ENCODE measurements at places on chromosomes 6 and 20. TPM values are rescaled to one million over a fixed set of nuclear protein-coding genes. Genes with fewer than 3 reads are reported as not detected.
A peak's percentile ranks its signal among the peaks of the same experiment; 100 is the strongest.

Gene ZC2HC1B
- not detected for total RNA-seq

Gene TAB2
- 68.6 TPM for total RNA-seq

Gene ATP9A
- 59.8 TPM for total RNA-seq

GRCh38 chr6:3157131-3157933 lies at the start of gene TUBB2A:
TUBB2A (minus strand) TSS chr6:3157544; CDS start chr6:3157463, 81 bp downstream.
- H3K27me3 ChIP-seq = no peaks in the 10 kb centered on the region
- H3K27ac ChIP-seq = no peak within 1 kb of the TSS
- H3K36me3 ChIP-seq = no peaks in the 10 kb centered on the region
- H3K4me1 ChIP-seq = no peaks in the 10 kb centered on the region
- peak; percentile 92 for DNase-seq

Gene WFDC12
- not detected for total RNA-seq

DNA sequence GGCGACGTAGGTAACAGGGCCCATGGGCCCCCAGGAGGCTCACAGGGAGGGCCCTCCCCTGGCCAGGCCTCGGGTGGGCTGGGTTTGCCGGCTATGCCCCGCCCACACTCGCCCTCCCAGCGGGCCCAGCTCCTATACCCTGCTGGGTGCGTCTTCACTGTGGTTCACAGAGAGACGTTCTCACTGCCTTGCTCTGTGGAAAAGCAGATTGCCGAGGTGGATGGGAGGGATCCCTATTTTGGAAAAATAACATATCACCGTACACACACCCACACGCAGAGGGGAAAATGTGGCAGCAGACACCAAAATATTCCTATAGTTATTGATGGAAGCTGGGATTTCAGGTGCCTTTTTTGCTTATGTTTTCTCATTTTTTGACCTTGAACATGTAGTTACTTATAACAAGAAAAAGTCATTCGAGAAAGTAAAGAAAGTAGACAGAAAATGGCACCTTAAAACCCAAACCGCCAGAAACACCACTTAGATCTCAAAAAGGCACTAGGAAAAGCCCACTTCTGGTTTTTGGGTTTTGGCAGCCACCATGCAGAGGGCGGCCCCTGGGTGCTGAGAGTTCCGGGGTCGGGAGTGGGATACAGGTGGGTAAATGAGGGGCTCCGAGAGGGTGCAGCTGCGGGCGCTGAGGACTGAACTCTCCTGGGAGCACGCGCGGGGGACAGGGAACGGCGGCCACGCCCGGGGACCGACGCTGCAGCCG lies 49.4 kb downstream of the TMEM242 start:
- DNase-seq = no peak
- no peaks in the 10 kb centered on the region for H3K4me1 ChIP-seq
- H3K27ac ChIP-seq = no peak overlapping the region
- no peaks in the 10 kb centered on the region for H3K27me3 ChIP-seq
- no peak overlapping the region for H3K4me3 ChIP-seq
- H3K36me3 ChIP-seq = no peaks in the 10 kb centered on the region

DNA sequence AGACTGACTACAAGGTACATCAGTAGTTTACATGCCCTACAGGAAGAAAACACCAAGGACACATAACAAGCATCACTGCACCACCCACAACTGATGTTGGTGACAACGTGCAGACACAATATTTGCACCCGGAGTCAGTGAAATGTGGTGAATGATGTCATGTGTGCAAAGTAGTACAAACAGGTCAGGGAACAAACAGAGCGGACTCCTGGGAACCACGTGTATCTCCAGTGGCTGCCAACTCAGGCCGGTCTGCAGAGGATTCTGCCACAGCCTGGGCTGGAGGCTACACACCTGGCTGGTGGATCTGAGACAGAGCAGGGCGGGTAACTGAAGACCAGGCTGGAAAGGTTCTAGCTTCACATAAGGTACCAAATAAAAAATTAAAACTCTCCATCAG lies 28.2 kb upstream of the RPS6KA2 start:
- DNase-seq = no peak
- no peaks in the 10 kb centered on the region for H3K27me3 ChIP-seq
- no peaks in the 10 kb centered on the region for H3K4me1 ChIP-seq
- no peak overlapping the region for H3K4me3 ChIP-seq

Gene SLC17A1
- not detected for total RNA-seq

DNA sequence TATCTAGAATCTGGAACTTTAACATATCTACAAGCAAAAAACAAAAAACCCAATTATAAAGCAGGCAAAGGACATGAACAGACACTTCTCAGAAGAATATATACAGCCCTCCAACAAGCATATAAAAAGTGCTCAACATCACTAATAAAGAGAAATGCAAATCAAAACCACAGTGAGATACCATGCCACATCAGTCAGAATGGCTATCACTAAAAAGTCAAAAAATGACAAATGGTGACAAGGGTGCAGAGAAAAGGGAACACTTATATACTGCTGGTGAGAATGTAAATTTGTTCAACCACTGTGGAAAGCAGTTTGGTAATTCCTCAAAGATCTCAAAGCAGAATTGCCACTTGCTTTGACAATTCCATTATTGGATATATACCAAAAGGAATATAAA lies 215.0 kb upstream of the EYS start:
- H3K27me3 ChIP-seq = no peaks in the 10 kb centered on the region
- no peaks in the 10 kb centered on the region for H3K4me1 ChIP-seq
- no peak for DNase-seq
- H3K4me3 ChIP-seq = no peak overlapping the region
- no peak overlapping the region for H3K27ac ChIP-seq

GRCh38 chr6:169487579-169488436 lies 214.0 kb downstream of the WDR27 start:
- no peak for DNase-seq
- peaks cover 7% of the 10 kb centered on the region for H3K4me1 ChIP-seq
- no peak overlapping the region for H3K4me3 ChIP-seq
- H3K27ac ChIP-seq = no peak overlapping the region
- no peaks in the 10 kb centered on the region for H3K27me3 ChIP-seq

DNA sequence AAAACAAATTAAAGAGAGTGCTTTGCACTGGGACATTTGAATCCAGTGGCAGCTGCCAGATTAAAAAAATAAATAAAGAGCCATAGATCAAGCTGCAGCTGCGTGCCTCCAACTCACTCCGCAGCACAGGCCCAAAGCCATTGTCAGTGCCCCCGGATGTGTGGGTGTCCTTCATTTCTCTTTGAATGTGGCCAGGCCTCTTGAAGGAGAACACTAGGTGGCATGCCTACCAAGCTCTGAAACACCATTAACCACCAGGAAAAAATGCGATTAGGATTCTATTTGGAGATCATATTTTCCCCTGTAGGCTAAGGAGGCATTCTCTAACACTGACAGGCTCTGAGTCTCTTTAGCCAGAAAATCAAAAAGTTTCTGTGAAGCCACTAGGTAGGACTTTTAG lies 549.8 kb downstream of the PRKN start:
- no peaks in the 10 kb centered on the region for H3K4me1 ChIP-seq
- no peaks in the 10 kb centered on the region for H3K36me3 ChIP-seq
- no peak for DNase-seq
- no peak overlapping the region for H3K27ac ChIP-seq

Gene OR2B3
- total RNA-seq = not detected

Gene MMP24
- 0.52 TPM for total RNA-seq

Gene MYMX
- 1.6 TPM for total RNA-seq

GRCh38 chr6:157330831-157331230 lies 7.5 kb upstream of the TMEM242 start:
- H3K4me3 ChIP-seq = no peak overlapping the region
- DNase-seq = no peak
- peaks cover 6% of the 10 kb centered on the region for H3K4me1 ChIP-seq
- no peaks in the 10 kb centered on the region for H3K36me3 ChIP-seq
- H3K27ac ChIP-seq = no peak overlapping the region
- no peaks in the 10 kb centered on the region for H3K27me3 ChIP-seq

DNA sequence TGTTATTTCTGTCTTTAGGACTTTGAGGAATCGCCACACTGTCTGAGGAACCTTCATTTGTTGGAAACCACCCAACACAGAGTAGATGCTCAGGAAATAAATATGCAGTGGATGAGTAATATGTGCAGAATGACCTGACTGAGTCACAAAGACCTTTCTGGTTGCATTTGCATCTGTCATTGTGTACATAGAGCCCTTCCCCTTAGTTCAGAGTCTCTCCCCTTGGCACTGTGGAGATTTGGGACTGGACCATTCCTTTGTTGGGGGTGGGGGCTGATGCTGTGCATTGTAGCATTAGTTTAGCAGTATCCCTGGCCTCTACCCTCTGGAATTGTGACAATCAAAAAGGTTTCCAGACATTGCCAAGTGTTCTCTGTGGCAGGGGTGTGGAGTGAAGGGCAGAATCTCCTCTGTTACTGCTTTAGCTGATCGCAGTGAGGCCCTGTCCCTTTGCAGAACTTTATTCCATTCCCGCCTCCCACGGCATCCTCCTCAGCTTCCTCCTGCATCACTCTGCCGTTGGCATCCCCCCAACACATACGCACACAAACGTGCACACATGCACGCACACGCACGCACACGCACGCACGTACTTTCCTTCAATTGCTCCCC lies 64.5 kb downstream of the EYA2 start:
- H3K36me3 ChIP-seq = no peaks in the 10 kb centered on the region
- no peak overlapping the region for H3K27ac ChIP-seq
- H3K4me1 ChIP-seq = peaks cover 3% of the 10 kb centered on the region
- H3K27me3 ChIP-seq = no peaks in the 10 kb centered on the region
- no peak overlapping the region for H3K4me3 ChIP-seq

Data from aorta (tissue), 5 donors.